ENCODE measurements at places on chromosomes 3 and 15. TPM values are rescaled to one million over a fixed set of nuclear protein-coding genes. Genes with fewer than 3 reads are reported as not detected.

The PLAAT1 gene
- not detected for total RNA-seq

The TNNC1 gene
- total RNA-seq: 1.4 TPM

The CHRM5 gene
- total RNA-seq: 0.05 TPM

The AADACL2 gene
- total RNA-seq: not detected

The TRPM1 gene
- total RNA-seq: not detected

The CD86 gene
- total RNA-seq: not detected

The TM6SF1 gene
- total RNA-seq: 0.17 TPM

The RTP3 gene
- not detected for total RNA-seq

The SEC22A gene
- total RNA-seq: 21.4 TPM

The TRH gene
- not detected for total RNA-seq

The KIF15 gene
- total RNA-seq: 8.6 TPM

The SAMD7 gene
- not detected for total RNA-seq

The TRIM42 gene
- total RNA-seq: not detected

The ARGFX gene
- total RNA-seq: not detected

The HTR3E gene
- total RNA-seq: not detected

The C3orf49 gene
- not detected for total RNA-seq

The SCN10A gene
- total RNA-seq: not detected

The PEX11A gene
- 7.3 TPM for total RNA-seq

The GOLGA8J gene
- total RNA-seq: not detected

The RFTN1 gene
- 3.3 TPM for total RNA-seq

The RASGRF1 gene
- 0.22 TPM for total RNA-seq

Data from A549 treated with DMSO at 1 μM for 4 hours (cell line).